ENCODE measurements at places on chromosomes 2 and 18.

- DNase-seq, result no peak
Measured at GRCh38 chr18:74351354-74351753, 35.7 kb downstream of the C18orf63 start.

DNA sequence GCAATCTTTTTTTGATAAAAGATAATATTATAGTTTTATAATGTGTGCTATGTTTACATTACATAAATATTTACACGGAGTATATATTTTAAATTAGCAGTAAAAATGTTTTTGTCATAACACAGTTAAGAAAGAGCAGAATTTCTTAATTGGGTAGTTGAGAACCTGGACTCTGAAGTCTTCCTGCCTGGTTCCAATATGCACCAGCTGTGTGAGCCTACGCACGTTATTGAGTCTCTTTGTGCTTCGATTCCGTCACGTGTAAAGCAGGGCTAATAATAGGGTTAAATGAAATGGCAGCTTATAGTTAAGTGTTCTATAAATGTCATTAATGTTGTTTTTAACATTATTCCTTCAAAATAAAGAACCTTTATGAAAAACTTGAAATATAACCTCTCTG, 1.2 kb upstream of the CCDC88A start:
- no peak for DNase-seq

DNA sequence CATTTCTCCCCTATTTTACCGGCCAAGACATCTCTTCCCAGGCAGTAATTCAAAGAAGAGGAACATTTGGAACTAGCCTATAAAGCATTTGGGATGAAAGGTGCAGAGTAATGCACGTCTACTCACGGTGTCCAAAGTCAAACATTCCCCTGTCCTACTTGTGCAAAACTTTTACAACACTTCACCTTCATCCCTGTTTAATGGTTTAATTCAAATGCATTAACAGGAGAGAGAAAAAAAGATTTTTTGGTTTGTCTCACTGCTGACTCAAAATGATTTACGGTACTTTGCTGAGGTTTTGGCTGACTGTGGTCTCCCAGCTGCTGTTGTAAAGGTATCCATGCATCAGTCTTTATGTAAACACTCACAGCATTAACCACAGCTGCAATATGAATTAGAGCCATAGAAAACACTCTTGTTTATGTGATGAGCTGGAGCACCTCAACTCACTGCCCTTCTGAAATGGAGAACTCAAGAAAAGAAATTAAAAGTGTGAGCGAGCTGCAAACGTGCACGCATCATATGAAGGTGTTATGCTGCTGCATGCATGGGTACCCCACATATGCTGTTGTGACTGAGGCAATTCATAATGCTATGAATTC, 220.5 kb downstream of the PIEZO2 start:
- no peak for DNase-seq

DNA sequence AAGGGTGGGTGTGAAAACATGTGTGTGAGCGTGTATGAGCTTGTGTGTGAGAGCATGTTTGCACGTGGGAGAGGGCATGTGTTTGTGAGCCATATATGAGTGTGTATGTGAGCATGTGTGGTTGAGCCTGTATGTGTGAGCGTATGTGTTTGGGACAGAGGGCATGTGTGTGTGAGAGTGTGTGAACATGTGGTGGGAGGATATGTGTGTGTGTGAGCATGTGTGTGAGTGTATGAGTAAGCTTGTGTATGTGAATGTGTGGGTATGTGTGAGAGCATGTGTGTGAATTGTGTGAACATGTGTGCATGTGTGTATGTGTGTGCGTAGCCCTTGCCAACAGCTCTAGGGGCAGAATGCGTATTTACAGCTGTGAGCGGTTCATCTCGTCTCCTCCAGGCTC, 163.0 kb downstream of the TMEM200C start:
- DNase-seq, result no peak

GRCh38 chr2:232523402-232523681, 2.6 kb upstream of the CHRND start:
- no peak for DNase-seq

All from stimulated activated naive CD8-positive, alpha-beta T cell treated with anti-CD3 and anti-CD28 coated beads, Interleukin-15, amount 100 ng/mL, for 72 hours (primary cell).